Activated T-cell treated with anti-CD3 and anti-CD28 coated beads, Interleukin-2, amount 50 U/mL, for 24 hours (primary cell): ENCODE measurements at places on chromosomes 12 and 14.

DNA sequence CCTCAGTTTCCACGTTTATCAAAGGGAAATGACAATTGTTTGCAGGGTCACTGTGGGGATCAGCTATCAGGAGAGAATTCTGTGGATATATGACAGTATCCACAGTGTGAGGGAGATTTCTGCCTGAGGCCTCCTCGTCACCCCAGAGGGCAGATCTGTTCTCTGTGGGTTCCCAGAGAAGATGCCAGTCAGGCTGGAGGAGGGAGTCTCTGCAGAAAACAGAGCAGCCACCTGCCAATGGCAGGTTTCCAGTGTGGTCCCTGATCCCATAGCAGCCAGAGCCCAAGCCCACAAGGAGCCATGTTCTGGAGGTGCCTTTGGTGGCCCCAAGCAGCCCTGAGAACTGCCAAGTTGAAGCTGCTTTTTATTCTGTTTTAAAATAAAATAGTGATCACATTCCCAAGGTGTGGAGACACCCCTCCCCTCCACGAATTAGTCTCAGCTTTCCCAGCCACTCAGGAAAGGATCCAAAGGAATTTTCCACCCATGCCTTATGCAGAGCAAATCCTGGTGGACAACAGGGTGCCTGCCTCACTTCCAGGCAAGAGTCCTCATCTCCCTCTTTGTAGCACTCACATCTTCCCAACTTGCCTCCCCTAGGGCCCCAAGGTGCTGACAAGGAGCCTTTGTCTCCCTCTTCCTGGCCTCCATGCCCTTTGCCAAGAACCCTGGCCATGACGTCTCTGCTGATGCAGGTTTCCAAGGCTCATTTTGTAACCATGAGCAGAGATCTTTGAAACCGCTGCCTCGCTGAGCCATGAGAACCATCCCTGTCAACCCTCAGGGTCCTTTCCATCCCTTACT lies 20.4 kb downstream of the CMKLR1 start:
- H3K4me1 ChIP-seq: peaks cover 5% of the 10 kb centered on the region
- H3K27ac ChIP-seq: no peak overlapping the region
- H3K4me3 ChIP-seq: no peak overlapping the region
- no peak for DNase-seq
- H3K36me3 ChIP-seq: no peaks in the 10 kb centered on the region

GRCh38 chr12:120465756-120466155 lies 3.8 kb downstream of the SRSF9 start:
- peaks cover 39% of the 10 kb centered on the region for H3K4me1 ChIP-seq
- no peak for DNase-seq
- peaks cover 83% of the 10 kb centered on the region for H3K36me3 ChIP-seq
- peak overlapping the region; percentile 83 for H3K27ac ChIP-seq

DNA sequence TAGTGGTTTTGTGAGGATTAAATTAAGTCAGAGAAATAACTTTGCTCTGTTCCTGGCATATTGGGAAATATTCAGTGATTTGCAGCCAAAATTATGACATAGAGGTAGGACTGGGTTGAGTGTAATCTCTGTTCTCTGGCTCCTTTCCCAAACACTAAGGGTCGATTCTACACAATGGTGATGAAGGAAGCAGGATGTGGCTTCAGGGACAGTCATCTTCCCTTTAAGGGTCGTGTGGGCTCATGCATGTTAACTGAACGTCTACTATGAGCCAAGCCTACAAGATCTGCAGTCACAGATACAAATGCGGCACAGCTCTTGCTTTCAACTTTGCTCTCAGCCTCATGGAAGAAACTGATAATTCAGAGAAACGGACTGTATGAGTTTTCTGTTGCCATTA lies 381.6 kb downstream of the VRK1 start:
- no peaks in the 10 kb centered on the region for H3K27me3 ChIP-seq
- H3K36me3 ChIP-seq: no peaks in the 10 kb centered on the region
- H3K4me1 ChIP-seq: peaks cover 41% of the 10 kb centered on the region
- peak overlapping the region; percentile 94 for H3K27ac ChIP-seq
- DNase-seq: no peak

GRCh38 chr14:73424453-73424852 lies 33.9 kb downstream of the NUMB start:
- H3K27me3 ChIP-seq: no peaks in the 10 kb centered on the region
- no peak for DNase-seq
- H3K36me3 ChIP-seq: peaks cover 30% of the 10 kb centered on the region
- H3K27ac ChIP-seq: no peak overlapping the region

DNA sequence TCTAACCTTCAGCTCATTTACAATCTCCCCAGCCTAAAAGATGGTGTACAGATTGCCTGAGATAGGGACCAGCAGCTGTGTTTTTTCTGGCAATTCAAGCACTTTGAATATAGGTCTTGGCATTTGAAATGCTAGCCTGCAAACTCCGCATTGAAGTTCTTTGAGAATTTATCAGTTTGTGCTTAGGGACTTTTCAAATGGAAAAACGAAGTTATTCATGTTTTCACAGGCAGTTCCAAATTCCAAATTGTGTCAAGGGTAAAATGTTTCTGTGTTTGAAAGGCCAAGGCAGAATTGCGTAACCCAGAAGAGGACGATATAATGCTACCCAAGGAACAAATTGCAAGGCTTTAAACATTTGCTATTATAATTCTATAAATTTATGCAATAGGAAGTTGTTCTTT lies 168.9 kb upstream of the RASSF8 start:
- no peaks in the 10 kb centered on the region for H3K27me3 ChIP-seq
- no peak overlapping the region for H3K27ac ChIP-seq
- no peaks in the 10 kb centered on the region for H3K4me1 ChIP-seq
- H3K36me3 ChIP-seq: no peaks in the 10 kb centered on the region
- DNase-seq: no peak

- peak overlapping the region; percentile 86 for H3K4me3 ChIP-seq
- peaks cover 6% of the 10 kb centered on the region for H3K36me3 ChIP-seq
- H3K27me3 ChIP-seq: no peaks in the 10 kb centered on the region
- peaks cover 37% of the 10 kb centered on the region for H3K4me1 ChIP-seq
These were observed 718 bp downstream of the PACS2 start for GRCh38 chr14:105315211-105315721.

DNA sequence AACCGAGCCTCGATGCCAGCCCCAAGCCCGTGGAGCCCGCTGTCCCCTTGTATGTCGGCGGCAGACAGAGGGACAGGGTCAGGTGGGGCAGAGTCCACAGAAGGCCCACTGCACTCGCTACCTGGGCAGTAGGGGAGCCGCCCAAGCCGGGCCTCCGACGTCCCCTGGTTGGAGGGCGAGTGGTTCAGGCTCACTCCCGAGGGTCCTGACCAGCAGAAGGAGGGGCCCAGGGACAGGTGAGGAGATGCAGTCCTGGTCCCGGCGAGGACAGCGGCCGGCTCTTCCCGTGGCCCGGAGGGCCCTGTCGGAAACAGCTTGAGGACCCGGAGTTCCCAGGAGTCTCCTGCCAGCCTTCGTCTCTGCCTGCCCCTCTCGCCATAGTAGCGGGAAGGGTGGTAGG lies 216.7 kb upstream of the SFSWAP start:
- no peak overlapping the region for H3K27ac ChIP-seq
- H3K27me3 ChIP-seq: peaks cover 10% of the 10 kb centered on the region
- H3K4me1 ChIP-seq: peaks cover under 1% of the 10 kb centered on the region
- DNase-seq: no peak
- no peaks in the 10 kb centered on the region for H3K36me3 ChIP-seq

GRCh38 chr12:124568431-124569374 lies 1.3 kb upstream of the NCOR2 start:
- peak; percentile 60 for DNase-seq
- H3K36me3 ChIP-seq: peaks cover 7% of the 10 kb centered on the region
- H3K4me1 ChIP-seq: peaks cover 28% of the 10 kb centered on the region
- H3K4me3 ChIP-seq: peak overlapping the region; percentile 80
- no peak overlapping the region for H3K27ac ChIP-seq
- H3K27me3 ChIP-seq: no peaks in the 10 kb centered on the region

GRCh38 chr12:81365284-81365683 lies 287.4 kb downstream of the ACSS3 start:
- no peaks in the 10 kb centered on the region for H3K36me3 ChIP-seq
- DNase-seq: no peak
- no peaks in the 10 kb centered on the region for H3K4me1 ChIP-seq
- no peak overlapping the region for H3K4me3 ChIP-seq
- no peak overlapping the region for H3K27ac ChIP-seq

DNA sequence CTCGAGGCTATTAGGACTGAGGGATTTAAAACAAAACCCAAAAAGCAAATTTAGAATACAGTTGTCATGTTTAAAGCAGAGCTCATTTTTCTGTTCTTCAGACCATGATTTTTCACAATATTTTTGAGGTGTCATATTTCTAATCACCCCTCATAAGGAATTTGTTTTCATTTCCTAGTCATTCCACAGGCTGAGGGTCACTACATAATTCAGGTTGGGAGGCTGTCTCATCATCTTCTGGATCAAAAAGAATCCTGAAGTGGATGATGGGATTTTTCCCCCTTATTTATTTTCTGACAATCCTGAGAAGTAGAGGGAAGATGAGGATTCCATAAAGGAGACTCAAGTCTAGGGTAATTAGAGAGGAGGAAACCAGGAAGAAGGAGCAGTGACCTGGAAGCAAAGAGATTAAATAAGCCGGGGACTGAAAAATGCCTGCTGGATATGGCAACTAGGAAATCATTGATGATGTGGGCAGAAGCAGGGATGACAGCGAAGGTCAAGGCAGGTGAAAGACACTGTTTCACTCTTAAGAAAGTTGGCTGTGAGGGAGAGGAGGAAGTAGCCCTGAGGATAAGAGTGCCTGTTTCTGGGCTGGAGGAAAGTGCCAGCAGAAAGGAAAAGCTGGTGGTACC lies 9.0 kb upstream of the PCNX1 start:
- H3K36me3 ChIP-seq: no peaks in the 10 kb centered on the region
- DNase-seq: no peak
- H3K27me3 ChIP-seq: no peaks in the 10 kb centered on the region
- H3K27ac ChIP-seq: no peak overlapping the region
- peaks cover 65% of the 10 kb centered on the region for H3K4me1 ChIP-seq
- no peak overlapping the region for H3K4me3 ChIP-seq

GRCh38 chr12:120175537-120175936 lies 19.0 kb downstream of the GCN1 start:
- peaks cover 9% of the 10 kb centered on the region for H3K4me1 ChIP-seq
- H3K4me3 ChIP-seq: no peak overlapping the region
- no peak for DNase-seq
- peaks cover 94% of the 10 kb centered on the region for H3K36me3 ChIP-seq

GRCh38 chr12:31289441-31289840 lies 36.5 kb downstream of the SINHCAF start:
- H3K27ac ChIP-seq: peak overlapping the region; percentile 50
- no peak for DNase-seq
- H3K27me3 ChIP-seq: no peaks in the 10 kb centered on the region
